Activated T-helper 1 cell treated with anti-CD3 and anti-CD28 coated beads, Interleukin-12 subunit alpha, Interleukin-12 subunit beta, Interleukin-2, Interleukin-4 antibody, amounts not matched to agents 30 ng/mL and 10 ng/mL and 1 ng/mL, durations not matched to agents 14 hours and 24 hours and 36 hours (primary cell): ENCODE measurements at places on chromosomes 6 and 20.
A peak's percentile ranks its signal among the peaks of the same experiment; 100 is the strongest.

DNA sequence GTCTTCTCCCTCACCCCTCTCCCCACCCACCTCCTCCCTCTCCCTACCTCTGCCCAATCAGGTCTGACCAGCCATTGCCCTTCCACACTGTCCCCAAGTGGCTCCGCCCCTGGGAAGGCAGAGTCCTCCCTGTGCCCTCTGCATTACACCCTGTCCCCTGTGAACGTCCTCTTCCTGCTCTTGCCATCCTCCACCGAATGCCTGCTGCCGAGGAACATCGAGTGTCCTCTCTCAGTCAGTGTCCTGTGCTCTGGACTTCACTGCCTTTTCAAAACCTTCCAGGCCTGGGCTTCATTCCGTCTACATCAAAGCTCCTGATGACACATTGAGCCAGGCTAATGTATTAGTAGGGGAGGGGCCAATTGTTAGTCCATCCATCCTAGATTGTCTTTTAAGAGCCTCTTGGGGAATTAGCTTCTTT, 3.3 kb upstream of the PACSIN1 start:
- no peak for DNase-seq

GRCh38 chr20:2692036-2692885, at the start of gene EBF4:
TSS of gene EBF4 (plus strand) at chr20:2692780. CDS start at chr20:2693646, 866 bp downstream.
- no peak for DNase-seq

DNA sequence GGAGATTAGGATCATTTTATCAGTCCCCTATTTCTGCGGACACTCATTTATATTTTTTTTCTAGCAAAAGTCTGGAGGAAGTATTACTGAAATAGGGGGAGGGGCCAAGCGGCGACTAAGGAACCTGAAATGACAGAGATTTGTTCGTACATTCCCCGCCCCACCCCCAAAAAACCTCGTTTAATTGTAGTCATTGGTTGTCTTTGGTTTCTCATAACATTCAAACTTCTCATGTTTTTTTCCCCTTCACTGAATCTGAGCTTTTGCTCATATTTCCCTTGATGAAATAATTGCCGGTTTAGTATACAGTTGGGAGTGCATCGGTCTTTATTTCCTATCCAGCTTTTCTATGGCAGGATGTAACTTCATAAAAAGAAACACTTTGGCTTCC, 768 bp upstream of the FYN start:
- DNase-seq: peak; percentile 34

GRCh38 chr6:89887452-89888137, 6.7 kb upstream of the GJA10 start:
- DNase-seq: no peak

GRCh38 chr6:165872811-165873210, 209.8 kb upstream of the PDE10A start:
- DNase-seq: no peak

GRCh38 chr6:158039571-158040050, 57.9 kb downstream of the SYNJ2 start:
- DNase-seq: peak; percentile 27

DNA sequence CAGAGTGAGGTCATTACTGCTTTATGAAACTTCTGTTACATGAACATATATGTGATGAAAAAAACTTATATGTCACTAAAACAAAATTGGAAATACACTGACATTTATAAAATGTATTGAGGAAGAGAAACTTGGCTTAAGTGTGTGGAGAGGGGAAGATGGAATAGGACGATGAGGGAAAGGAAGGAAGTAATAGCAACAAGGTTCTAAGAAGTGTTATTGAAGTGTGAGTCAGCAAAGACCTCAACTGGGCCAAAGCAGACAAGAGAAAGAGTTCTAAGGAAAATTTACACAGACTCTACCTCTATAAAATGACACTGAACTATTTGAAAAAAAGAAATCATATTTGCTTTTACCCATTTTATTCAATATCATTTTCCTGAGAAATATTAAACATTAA, 38.3 kb downstream of the SNX3 start:
- DNase-seq: no peak

GRCh38 chr6:130529569-130530149, 163.8 kb downstream of the TMEM200A start:
- no peak for DNase-seq

DNA sequence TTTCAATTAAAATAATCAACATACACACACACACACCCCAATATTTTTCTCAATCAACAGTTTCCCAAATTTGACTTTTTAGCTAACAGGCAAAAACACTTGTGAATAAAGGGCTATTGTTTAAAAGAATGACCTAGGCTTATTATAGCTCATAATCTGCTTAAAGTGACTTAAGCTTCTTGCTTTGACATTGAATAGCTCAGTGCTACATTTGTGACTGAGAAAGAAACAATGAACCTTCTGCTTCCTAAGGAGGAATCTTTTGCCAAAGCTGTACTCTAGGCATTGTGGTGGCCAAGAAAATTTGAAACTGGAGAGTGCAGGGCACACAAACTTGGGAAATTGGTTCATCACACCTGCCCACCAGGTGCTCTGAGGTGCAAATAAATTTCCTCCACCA, 282.0 kb downstream of the SYNE1 start:
- DNase-seq: no peak

DNA sequence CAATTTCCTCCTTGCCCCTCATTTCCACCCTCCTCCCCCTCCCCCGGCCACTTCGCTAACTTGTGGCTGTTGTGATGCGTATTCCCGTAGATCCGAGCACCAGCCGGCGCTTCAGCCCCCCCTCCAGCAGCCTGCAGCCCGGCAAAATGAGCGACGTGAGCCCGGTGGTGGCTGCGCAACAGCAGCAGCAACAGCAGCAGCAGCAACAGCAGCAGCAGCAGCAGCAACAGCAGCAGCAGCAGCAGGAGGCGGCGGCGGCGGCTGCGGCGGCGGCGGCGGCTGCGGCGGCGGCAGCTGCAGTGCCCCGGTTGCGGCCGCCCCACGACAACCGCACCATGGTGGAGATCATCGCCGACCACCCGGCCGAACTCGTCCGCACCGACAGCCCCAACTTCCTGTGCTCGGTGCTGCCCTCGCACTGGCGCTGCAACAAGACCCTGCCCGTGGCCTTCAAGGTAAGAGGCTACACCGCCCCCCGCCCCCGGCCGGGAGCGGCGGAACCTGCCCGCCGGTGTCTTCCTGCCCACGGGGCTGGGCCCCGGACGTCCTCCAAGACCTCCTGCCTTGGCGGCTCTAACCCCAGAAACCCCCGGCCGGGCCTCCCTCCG, 44.9 kb upstream of the SUPT3H start:
- DNase-seq: peak; percentile 45

- no peak for DNase-seq
These were observed 221.8 kb upstream of the CEP162 start for GRCh38 chr6:84449220-84449619.

GRCh38 chr6:153043719-153044118, 41.2 kb upstream of the MTRF1L start:
- DNase-seq: no peak

GRCh38 chr6:148430897-148431296, 88.3 kb downstream of the SASH1 start:
- no peak for DNase-seq

DNA sequence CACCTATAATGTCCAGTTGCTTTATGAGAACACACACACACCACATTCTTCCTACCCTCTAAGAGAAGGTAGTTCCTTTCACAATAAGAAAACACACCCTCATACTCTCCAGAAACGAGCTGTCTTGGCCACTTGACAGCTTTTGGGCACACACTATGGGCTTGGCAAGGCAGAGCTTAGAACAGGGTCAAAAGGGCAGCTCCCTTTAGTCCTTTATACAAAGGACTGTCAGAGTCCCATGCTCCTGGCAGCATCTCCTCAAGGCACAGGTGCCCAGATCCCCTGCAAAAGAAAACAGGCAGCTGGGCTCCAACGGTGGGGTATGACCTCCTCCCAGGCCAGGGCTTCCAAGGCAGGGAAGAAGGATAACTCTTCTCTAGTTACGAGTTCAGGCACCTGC, 4.9 kb upstream of the LYRM2 start:
- no peak for DNase-seq

DNA sequence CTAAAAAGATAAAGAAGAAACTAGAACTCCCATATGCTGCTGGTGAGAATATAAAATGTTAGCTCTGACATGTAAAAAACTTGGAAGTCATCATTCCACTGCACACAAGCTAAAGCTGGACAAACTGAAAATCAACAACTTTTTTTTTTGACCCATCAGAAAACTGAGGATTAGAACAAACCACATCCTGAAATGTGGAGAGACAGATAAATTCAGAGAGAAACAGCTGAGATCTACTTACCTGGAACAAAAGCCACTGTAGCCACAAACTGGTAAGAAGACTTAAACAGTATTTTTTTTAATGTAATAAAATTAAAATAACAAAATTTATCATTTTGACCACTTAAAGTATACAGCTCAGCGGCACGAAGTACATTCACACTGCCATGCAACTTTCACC, 408.5 kb upstream of the RGS17 start:
- DNase-seq: no peak

GRCh38 chr6:27892649-27893058, 19.5 kb downstream of the OR2B2 start:
- no peak for DNase-seq

GRCh38 chr6:34227761-34228421, 8.8 kb upstream of the HMGA1 start:
- no peak for DNase-seq

DNA sequence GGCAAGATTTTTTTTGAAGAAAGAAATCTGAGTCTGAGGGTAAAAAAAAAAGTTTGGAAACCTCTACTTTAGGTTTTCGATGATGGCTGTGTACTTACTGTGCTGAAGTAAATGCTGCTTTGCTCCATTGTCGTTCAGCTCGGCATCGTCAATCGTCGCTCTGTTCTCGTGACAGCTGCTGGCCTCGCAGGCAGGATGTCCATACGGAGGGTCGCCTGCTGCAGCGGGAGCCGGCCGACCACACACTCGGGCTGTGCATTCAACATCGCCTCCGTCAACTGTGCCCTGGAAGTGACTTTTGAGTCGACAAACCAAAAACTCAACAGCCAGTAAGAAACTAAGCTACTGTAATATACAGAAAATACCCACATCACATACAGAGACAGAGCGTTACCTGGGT, 53.1 kb upstream of the SMOC2 start:
- no peak for DNase-seq

DNA sequence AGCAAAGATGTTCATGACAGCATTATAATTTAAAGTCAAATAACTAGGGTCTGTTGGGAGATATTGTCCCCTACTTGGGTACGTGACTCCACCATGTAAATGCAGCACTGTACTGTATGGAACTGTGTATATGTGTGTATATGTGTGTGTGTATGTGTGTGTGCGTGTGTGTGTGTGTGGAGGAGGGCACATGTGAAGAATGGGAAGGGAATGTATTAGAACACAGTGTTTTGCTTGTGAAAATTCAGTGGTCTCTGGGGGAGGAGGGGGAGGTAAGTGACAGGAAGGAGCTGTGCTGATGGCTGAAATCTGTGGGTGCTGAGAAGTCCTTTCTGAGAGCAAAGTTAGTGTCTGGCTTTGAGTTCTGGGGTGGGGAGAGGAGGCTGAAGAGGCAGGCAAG, 23.9 kb upstream of the VEGFA start:
- DNase-seq: no peak

GRCh38 chr6:36721369-36722140, 23.9 kb downstream of the RAB44 start:
- no peak for DNase-seq

GRCh38 chr6:138972226-138972665, 15.8 kb downstream of the REPS1 start:
- no peak for DNase-seq

DNA sequence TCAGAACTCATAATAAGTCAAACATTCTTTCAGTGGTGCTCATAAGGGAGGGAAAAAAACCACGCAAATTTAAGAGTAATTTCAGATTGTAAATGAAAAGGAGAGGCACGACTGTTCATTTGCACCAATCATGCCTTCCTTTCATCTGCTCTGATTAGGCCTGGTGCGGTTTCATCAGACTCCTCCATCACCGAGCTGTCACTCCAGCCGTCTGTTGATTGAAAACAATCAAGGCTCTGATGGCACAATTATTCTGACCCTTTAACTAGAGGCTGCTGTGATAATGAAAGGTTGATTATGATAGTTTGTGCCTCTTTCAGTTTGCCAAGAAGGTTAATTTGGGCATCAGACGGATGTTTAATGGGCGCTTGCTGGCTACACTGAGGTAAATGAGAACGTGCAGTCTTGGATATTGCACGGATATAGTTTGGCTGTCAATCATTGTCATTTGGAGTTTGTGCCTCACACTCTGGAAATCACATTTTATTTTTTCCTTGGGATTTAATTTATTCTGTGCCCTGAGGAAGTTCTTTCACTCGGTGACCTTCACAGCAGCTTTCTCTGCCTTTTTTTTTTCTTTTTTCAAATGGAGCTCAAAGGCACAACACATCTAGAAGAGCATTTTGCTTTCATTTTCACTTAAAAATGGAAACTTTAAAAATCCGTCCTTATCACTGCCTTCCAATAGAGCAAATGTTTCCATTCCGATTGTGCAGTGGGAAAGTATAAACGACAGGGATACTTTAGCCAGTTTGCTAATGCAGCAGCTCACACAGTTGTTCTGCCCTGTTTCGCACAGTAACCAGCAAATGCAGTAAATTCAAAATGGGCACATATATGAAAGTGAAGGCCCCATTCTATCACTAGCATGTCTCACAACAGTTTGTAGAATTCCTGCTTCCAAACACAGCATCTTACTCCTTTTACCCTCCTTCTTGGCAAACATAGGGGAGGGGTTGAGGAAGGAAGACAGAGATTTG, 172.8 kb downstream of the KLHL32 start:
- DNase-seq: no peak

DNA sequence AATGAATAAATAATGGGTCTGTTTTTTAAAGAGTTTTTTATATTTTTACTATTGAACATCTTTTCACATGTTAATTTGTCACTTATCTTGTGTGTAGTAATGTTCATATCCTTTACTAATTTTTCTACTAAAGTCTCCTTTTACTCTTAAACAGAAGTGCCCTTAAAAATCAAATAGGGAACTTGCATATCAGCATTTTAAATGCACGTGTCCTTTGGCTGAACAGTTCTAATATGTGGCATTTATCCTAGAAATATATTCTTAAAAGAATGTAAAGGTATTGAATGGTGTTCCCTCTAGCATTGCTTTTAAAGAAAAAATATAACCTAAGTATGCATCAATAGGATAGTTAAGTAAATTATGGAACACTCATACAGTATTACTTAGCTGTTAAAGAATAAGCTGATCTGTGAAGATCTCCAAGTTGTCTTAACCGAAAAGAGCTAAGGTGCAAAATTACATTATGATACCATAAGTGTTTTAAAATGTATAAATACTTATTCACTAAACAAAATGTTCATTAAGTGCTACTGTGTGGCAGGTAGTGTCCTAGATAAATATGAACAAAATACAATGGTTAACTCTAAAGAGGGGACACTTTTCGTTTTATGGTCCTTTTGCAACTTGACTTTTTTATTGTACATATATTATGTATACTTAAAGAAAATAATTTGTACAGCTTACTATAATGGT, 631 bp upstream of the PGBD1 start:
- DNase-seq: no peak

GRCh38 chr6:24959319-24959718, 23.6 kb upstream of the RIPOR2 start:
- no peak for DNase-seq

DNA sequence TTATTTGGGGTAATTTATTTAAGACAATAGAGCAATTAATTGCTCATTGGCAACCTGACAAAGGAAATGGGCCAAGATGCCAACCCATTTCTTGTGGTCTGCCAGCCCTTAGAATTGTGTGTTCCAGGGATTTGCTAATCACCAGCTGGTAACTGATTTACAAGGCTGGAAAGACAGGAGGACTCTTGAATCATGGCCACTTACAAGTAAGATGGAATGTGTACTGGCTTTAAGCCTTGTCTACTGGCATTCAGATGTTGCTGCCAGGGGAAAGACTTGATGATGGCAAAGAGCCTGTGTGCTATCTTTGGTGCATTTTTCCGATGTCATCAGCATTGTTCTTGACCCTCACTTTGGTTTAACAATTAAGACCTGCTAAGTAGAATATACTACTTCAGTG, 91.0 kb downstream of the BCKDHB start:
- DNase-seq: no peak
